Retinal pigment epithelial cell (primary cell): ENCODE measurements at places on chromosomes 11 and 22.

DNA sequence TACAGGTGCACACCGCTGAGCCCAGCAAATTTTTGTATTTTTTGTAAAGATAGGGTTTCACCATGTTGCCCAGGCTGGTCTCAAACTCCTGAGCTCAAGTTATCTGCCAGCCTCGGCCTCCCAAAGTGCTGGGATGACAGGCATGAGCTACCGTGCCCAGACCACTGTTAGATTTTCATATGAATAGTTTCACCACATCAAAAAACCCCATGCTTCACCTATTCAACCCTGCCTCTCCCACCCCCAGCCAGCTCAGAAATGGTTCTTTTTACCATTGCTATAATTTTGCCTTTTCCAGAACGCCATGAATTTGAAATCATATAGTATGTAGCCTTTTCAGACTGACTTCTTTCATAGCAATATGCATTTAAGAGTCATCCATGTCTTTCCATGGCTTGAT, 37.9 kb downstream of the CDPF1 start:
- no peak for DNase-seq

GRCh38 chr11:13857828-13858227, 104.7 kb upstream of the SPON1 start:
- DNase-seq = no peak

- DNase-seq = no peak
These were observed 15.1 kb upstream of the ATXN10 start for GRCh38 chr22:45656577-45656976.

DNA sequence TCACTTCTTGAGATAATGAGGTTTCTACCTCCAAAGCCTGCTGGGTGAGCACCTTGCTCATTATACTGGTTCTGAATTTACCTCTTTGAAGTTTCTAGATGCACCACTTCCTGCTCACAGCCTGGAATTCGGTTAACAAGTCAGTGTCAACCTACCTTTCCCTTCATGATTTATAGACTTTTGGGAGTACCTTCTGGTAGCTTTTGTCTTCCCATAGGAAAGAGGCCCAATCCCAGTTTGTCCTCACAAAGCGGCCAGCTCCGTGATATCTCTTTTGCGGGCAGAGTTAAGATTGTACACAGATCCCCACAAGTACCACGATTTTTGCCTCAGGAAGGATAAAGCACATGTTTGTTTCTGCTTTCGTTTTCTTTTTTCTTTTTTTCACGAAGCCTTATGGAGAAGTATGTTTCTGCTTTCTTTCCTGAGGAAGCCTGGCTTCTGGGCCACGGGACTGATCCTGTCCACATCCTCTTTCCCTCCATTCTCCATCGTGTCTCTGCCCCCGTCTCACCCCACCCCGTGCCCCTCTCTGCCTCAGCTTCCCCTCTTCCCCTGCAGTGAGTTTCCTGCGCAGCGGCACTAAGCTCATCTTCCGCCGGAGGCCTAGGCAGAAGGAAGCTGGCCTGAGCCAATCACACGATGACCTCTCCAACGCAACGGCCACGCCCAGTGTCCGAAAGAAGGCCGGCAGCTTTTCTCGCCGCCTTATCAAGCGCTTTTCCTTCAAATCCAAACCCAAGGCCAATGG, 5.7 kb upstream of the HINFP start:
- no peak for DNase-seq

- no peak for DNase-seq
These were observed 26.1 kb upstream of the CABP7 start for GRCh38 chr22:29693671-29694070.

DNA sequence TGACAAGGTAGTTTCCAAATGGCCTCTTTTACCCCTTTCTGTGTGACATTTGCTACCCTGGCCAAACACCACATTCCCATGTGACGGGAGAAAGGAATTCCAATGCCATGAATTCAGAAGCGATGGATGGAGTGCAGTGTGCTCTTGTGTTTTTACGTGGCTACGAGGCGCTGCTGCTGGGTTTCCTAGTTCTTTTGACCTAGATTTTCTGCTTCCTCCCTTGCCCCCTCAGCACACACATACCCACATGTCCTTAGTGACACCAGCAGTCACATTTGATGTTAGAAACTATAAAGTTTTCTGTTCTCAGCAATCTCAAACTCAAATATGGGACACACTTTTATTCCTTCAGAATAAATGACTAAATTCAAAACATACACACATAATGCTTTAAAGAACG, 7.8 kb upstream of the TMA7B start:
- no peak for DNase-seq

GRCh38 chr22:22786301-22787115, 101.1 kb upstream of the IGLL5 start:
- DNase-seq = no peak

GRCh38 chr11:2446590-2447252, 1.9 kb downstream of the KCNQ1 start:
- no peak for DNase-seq

DNA sequence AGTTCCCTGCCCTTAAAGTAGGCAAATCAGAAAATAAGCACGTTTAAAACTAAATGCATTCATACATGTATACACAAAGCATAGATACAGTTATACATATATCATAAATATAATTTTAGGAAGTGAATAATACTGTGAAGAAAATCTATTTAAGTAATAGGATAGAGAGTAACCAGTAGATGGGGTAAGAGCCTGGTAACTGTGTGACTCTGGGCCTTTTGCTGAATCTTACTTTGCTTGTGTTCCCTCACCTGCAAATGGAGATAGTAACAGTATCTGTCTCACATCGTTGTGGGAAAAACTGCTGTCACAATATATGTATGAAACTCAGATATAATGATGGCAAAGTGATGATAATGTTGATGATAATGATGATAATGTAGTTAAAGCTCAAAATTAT, 29.9 kb downstream of the MS4A2 start:
- no peak for DNase-seq

DNA sequence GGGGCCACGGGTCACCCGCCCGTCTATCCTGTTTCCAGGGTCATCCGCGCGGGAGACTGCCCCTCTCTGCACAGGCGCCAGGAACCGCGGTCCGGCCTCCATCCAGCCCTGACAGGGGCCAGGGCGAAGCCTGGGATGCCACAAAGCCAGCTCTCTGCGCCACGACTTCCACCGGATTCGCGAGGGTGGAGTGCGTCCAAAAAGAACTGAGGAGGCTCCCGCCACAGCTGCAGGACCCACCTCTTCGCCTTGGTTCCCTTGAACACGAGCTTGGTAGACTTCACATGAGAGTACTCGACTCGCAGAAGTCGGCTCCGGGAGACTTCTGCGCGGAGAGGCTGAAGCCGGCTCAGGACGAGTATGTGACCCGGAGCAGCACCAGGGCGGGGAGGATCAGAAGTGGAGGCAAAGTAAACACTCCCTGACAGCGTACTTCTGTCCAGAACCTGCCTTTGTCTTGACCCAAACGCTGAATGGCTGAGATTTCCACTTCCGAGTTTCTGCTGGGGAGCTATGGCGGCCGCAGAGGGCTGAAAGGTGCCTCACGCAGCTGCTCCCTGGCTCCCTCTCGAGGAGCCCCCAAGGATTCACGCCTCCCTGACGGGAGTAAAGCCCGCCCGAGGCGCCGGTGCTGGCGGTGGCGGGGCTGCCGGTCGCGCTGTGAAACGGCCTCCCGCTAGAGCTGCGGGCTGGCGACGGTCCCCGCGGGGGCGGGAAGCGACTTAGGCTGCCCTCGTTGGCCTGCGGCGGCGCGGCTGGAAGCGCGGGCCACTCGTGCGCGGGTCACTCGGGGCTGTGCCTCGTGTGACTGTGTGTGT, 4566.7 kb upstream of the OR11H1 start:
- DNase-seq = no peak

DNA sequence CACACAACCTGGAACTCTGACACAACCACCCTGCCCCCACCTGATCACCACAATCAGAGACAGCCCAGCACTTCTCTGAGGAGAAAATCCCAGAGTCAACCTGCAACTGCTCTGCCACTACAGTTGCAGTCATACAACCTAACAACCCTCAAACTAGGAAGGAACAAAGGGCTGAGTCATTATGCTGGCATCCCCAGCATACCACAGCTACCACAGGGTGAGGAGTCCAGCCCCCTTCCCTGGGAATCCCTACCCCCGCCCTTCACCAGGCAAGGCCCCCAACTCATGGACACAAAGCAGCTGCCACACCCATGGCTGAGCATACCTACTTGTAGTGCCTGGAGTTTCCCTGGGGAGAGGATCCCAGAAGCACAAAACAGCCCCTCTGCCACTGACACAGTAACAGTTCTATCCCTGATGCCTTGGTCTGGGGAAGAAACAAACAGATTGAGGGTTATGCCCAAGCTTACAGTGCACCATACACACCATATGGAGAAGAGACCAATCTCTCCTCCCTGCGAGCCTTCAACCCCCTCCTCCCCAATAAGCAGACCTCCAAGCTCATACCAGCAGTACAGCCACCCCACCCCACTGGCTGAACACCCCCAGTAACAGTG, 68.5 kb upstream of the C11orf58 start:
- peak; percentile 86 for DNase-seq

DNA sequence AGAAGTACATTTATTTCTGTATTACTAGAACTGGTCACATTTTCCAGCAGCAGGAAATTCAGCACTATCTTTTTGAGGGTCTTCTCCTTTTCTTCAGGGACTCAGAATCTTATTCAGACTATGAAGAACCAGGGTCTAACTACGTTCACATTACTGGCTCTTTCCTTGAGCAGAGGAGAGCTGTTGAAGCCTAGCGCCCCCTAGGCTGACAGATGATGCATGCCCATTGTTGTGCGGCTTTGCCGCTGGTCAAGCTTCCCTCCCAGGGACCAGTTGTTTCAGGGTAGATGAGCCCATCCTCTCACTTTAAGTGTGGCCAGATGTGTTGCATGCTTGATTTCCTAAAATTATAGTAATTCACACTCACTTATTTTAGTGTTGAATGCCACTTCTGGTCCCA, 168.2 kb upstream of the PDGFD start:
- DNase-seq = no peak

GRCh38 chr22:17678817-17679385, 40.3 kb downstream of the BCL2L13 start:
- peak; percentile 63 for DNase-seq

DNA sequence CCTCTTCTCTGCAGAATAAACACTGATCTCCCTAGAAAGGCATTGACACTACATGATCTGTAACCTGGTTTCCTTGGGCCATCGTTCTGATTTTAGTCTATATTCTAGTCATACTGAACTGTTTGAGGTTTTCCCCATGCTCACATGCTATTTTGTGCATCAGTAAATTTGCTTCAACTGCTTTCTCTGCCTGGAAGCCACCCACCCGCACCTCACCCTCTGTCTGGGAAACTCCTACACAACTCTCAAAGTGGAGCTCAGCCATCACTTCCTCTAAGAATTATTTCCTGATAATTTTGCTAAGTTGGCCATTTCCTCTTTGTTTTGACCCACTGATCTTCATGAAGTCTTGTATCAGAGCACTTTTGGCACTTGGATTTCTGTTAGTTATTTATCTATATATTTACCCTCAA, 36.1 kb downstream of the MMP20 start:
- DNase-seq = no peak

DNA sequence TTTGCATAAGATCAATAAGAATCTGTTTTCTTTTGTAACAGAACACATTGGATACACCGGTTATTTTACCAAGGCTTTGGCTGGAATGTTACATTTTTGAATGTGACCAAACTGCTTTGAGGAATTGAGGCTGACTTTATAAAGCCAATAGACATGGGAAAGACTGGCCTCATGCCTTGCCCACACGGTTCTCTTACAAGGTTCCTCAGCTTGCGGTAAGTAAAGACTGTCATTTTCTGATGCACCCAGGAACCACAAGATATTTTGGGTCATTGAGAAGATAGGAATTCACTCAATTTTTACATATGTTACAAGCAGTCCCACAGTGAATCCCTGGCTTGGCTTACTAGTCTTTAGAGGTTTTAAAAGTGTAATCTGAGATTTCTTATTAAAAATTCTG, 23.9 kb downstream of the OR10A6 start:
- no peak for DNase-seq

- no peak for DNase-seq
These were observed 220.5 kb upstream of the CADM1 start for GRCh38 chr11:115724666-115725065.

- no peak for DNase-seq
These were observed 85.3 kb upstream of the MYO18B start for GRCh38 chr22:25656724-25657123.

DNA sequence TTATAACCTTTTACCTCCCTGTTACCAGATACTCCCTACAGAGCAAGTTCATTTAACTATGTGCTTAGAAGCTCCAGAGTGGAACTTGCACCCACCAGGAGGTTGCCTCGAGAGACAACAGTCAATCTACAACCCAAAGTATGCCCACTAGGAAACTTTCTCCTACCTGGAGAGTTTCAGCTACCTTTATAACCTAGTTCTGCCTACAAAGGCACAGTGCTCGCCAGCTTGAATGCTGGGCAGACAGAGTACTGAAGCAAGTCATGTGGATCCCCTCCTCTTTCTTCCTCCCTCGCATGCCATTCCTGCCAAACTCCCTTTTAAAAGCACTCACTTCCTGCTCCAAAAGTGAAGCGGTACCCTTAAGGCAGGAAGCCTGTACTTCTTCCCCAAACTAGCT, 258.9 kb downstream of the SWAP70 start:
- no peak for DNase-seq

GRCh38 chr11:30725645-30726195, 139.6 kb upstream of the MPPED2 start:
- no peak for DNase-seq

GRCh38 chr11:25423436-25424199, 908.3 kb upstream of the ANO3 start:
- peak; percentile 28 for DNase-seq
